COR-L47 (cell line): ENCODE measurements at places on chromosomes 11 and 22.

DNA sequence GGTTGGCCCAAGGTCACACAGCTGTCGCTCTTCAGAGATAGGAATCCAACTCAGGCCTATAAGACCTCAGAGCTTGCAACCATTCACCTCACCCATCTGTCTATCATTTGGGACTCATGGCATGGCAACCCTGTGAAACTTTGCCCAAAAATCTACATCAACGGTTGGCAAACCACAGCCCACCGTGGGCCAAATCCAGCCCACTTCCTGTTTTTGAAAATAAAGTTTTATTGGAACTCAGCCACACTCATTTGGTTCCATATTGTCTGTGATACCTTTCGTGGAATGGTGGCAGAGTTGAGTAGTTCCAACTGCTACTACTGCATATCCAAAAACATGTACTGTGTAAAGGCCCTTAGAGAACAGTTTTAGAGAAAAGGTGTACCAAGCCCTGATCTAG, 307.8 kb downstream of the MN1 start:
- DNase-seq: no peak

- DNase-seq: peak; percentile 71
These were observed 8.1 kb downstream of the IGSF9B start for GRCh38 chr11:133948711-133949110.

DNA sequence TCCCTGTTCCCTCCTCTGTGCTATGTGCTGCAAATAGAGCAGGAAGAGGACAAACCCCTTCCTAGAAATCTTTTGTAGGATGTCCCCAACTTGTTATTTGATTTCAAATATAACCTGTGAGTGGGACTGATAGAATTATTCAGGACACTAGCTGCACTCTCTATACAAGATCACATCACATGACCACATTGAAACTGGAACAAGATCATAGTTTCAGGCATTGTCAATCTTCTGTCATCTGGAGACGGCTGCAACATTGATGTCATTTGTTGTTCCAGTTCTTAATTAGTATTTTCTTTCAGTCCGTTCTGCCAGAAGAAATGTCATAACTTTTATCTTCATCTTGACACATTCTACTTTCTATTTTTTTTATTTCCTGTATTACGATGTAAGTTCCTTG, 89.3 kb downstream of the GRIA4 start:
- no peak for DNase-seq

DNA sequence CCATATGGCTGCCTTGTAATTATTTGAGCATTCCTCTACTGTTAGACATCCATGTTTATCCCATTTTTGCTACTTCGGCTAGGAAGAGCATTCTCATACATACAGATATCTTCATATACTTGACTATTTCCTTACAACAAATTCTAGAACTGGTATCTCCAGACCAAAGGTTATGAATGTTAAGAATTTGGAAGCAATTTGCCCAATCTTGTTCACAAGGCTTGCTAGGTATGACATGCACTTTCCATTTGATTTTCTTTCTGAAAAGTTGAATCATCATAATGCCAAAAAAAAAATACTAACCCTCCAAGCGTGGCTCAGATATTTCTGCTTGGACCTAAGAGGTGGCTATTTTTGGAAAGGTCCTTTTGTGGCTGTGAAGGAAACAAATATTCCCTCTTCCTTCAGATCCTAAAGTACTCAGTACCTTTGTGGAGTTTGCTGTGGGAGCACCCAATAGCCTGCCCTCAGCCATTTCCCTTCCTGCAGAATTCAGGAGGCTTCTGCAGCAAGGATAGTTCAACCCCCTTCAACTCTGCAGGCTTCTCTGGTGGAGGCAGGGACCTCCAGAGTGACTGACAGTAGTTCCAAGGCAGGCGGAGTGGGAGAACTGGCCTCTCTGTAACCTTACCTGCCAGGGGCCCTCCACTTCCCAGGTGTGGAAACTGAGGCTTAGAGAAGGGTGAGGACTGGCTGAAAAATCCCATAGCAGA, 22.0 kb upstream of the CPT1A start:
- no peak for DNase-seq

DNA sequence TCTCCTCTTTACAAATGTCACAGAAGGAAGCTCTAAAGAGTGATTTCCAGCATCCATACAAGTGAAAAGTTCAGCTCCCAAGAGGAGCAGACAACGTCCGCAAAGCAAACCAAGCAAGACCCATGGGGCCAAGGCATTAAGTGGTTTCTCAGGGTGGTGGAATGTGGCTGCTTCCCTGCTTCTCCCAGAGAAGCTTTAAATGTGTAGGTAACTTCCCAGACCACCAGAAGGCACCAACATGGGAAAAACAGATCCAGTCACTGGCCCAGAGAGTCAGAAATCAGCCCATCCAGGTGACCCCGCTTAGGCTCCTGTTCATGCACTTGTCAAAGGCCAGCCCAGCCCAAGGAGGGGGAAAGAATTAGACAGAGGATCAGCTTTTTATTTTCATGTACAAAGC, 13.3 kb upstream of the PHF21A start:
- no peak for DNase-seq
